Cardiac muscle cell (in vitro differentiated cells and primary cell): ENCODE measurements at places on chromosomes 7 and 10. TPM values are rescaled to one million over a fixed set of nuclear protein-coding genes. Genes with fewer than 3 reads are reported as not detected.

Gene CTAGE8
- total RNA-seq = not detected in 2 replicates

Gene AGBL3
- total RNA-seq = 1.4 and 1.7 TPM in 2 replicates

DNA sequence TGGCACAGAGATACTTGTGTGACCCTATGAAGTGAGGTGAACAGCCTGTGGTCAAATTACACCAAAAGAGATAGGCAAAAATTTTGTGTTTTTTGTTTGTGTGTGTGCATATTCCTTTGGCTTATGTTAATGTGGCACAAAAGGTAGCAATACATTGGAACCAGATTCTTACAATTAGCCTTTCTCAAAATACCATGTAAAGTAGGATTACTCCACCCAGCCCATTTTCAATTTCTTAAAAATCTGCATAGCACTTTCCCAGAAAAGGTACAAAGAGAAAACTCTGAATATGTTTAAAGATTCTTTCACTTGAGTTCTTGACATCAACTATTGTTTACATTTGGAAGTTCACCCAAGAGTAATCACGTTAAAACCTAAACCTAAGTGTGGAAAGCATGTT is 157.3 kb upstream of the YAE1 start:
- no peak overlapping the region for H3K4me3 ChIP-seq
- no peak overlapping the region for H3K27ac ChIP-seq
- H3K27me3 ChIP-seq = no peaks in the 10 kb centered on the region
- no peaks in the 10 kb centered on the region for H3K36me3 ChIP-seq
- peaks cover 12% of the 10 kb centered on the region for H3K4me1 ChIP-seq
- DNase-seq = no peak

DNA sequence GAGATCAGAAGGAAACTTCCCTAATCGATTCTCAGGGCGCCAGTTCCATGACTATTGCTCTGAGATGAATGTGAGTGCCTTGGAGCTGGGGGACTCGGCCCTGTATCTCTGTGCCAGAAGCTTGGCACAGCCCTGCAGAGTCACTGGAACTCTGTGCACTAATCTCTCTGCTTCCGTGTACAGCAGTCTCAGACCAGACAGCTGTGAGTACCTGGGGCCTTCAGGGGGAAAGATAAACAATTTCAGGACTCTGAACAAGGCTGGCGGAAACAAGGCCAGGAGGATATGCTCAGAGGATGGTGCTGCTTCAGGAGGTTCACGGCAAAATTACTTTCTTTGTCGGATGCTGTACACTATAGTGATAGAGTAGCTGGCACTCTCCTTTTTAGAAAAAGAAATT is 131.7 kb upstream of the PRSS58 start:
- H3K27me3 ChIP-seq = no peaks in the 10 kb centered on the region
- H3K27ac ChIP-seq = no peak overlapping the region
- no peaks in the 10 kb centered on the region for H3K36me3 ChIP-seq
- peak; percentile 19 for DNase-seq
- H3K4me1 ChIP-seq = no peaks in the 10 kb centered on the region

- H3K27me3 ChIP-seq = no peaks in the 10 kb centered on the region
- no peaks in the 10 kb centered on the region for H3K4me1 ChIP-seq
- H3K4me3 ChIP-seq = no peak overlapping the region
- no peak for DNase-seq
Observed at GRCh38 chr7:53900856-53901528, 641.2 kb upstream of the VSTM2A start.

DNA sequence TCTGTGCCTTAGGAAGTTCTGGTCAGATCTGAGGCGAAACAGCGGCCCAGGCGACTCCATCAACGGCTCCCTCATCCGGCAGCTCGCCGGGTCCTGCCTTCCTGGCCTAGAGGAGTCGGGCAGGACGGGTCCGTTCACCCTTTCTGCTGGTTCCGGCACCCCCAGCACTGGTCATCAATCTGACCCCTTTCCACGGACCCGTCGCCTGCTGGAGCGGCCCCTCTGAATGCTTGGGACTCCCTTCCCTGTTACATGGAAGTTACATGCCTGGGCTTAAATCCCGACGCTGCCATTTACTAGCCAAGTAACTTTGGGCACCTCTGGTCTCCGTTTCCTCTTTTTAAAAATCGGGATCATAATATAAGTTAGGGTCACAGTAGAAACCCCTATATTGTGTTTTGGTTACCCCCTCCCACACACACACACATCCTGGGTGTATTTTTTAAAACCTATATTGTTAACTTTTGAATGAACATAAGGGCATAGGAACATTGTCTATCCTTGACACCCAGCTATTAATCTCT is 607 bp upstream of the GGCT start:
- no peak for DNase-seq
- H3K4me3 ChIP-seq = peak overlapping the region; percentile 15
- peak overlapping the region; percentile 29 for H3K27ac ChIP-seq
- H3K27me3 ChIP-seq = no peaks in the 10 kb centered on the region

- no peaks in the 10 kb centered on the region for H3K4me1 ChIP-seq
- no peaks in the 10 kb centered on the region for H3K36me3 ChIP-seq
- no peak overlapping the region for H3K27ac ChIP-seq
- no peaks in the 10 kb centered on the region for H3K27me3 ChIP-seq
- no peak overlapping the region for H3K4me3 ChIP-seq
- DNase-seq = no peak
Observed at GRCh38 chr10:78755877-78756455, 312.8 kb upstream of the ZMIZ1 start.

DNA sequence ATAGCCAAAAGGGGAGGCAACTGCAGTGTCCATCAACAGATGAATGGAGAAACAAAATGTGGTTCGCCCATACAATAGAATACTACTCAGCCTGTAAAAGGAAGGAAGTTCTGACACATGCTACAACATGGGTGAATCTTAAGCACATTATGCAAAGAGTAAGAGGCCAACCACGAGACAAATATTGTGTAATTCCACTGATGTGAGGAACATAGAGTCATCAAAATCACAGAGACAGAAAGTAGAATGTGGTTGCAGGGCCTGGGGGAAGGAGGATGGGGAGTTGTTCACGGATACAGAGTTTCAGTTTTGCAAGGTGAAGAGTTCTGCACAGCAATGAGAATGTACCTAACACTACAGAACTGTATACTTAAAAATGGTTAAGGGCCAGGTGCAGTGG is 13.7 kb upstream of the C10orf71 start:
- H3K4me3 ChIP-seq = no peak overlapping the region
- H3K4me1 ChIP-seq = peaks cover 9% of the 10 kb centered on the region
- H3K36me3 ChIP-seq = no peaks in the 10 kb centered on the region
- no peak overlapping the region for H3K27ac ChIP-seq
- DNase-seq = no peak

DNA sequence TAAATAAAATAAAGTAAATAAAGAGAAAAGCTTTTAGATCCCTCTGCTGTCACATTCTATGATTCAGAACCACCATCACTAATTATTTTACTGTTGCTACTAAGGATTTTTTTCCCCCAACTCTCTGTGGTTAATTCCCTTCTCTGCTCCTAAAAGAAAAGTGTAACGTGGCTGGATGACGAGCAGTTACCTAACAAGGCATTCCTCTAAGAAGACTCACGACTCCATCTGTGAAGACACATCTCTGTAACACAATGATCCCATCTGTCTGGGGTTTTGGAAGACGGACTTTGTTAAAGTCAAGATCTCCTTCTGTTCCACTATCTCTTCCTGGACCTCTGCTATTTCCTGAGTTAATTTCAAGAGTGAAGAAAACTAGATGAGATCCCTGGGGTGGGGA is 179.9 kb downstream of the SFMBT2 start:
- H3K4me3 ChIP-seq = no peak overlapping the region
- no peaks in the 10 kb centered on the region for H3K36me3 ChIP-seq
- H3K27me3 ChIP-seq = no peaks in the 10 kb centered on the region
- no peak overlapping the region for H3K27ac ChIP-seq
- H3K4me1 ChIP-seq = peaks cover 6% of the 10 kb centered on the region

GRCh38 chr7:103851357-103851756 is 138.1 kb downstream of the RELN start:
- H3K27ac ChIP-seq = no peak overlapping the region
- no peaks in the 10 kb centered on the region for H3K36me3 ChIP-seq

DNA sequence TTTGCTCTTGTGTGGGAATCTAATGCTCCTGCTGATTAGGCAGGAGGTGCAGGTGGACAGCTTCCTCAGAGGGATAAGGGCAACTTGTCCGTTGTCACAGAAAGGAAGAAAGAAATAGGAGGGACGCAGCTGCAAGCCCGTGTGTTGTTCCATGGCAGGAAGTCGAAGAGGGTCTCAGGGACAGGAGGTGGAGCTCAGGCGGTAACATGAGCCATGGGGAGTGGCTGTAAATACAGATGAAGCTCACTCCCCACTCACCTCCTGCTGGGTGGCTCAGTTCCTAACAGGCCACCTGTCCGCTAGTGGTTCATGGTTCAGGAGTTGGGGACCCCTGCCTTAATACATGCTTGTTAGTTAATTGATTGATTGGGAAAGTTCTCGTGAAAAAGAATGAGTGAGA is 101.7 kb upstream of the SFMBT2 start:
- H3K4me3 ChIP-seq = no peak overlapping the region
- H3K27ac ChIP-seq = no peak overlapping the region
- no peak for DNase-seq
- no peaks in the 10 kb centered on the region for H3K4me1 ChIP-seq
- H3K27me3 ChIP-seq = no peaks in the 10 kb centered on the region

DNA sequence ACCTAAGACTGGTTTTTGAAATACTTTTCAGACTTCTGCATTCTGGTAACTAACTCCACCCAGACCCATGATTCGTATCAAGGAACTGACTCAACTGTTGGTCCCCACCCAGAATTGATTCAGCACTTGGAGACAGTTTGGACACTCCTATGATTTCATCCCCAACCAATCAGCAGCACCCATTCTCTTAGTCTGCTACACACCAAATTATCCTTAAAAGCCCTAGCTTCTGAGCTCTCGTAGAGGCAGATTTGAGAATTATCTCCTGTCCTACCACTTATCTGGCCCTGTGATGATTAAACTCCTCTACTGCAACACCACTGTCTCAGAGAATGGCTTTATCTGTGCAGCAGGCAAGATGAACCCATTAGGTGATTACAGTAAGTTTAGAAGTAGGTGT is 7.7 kb upstream of the GSTO1 start:
- peak; percentile 32 for DNase-seq
- H3K27me3 ChIP-seq = no peaks in the 10 kb centered on the region
- peaks cover 6% of the 10 kb centered on the region for H3K4me1 ChIP-seq
- H3K36me3 ChIP-seq = no peaks in the 10 kb centered on the region
- H3K4me3 ChIP-seq = no peak overlapping the region
- H3K27ac ChIP-seq = no peak overlapping the region

GRCh38 chr7:80732630-80733029 is 94.2 kb downstream of the CD36 start:
- no peak overlapping the region for H3K4me3 ChIP-seq
- DNase-seq = no peak
- no peaks in the 10 kb centered on the region for H3K36me3 ChIP-seq
- H3K27me3 ChIP-seq = no peaks in the 10 kb centered on the region

DNA sequence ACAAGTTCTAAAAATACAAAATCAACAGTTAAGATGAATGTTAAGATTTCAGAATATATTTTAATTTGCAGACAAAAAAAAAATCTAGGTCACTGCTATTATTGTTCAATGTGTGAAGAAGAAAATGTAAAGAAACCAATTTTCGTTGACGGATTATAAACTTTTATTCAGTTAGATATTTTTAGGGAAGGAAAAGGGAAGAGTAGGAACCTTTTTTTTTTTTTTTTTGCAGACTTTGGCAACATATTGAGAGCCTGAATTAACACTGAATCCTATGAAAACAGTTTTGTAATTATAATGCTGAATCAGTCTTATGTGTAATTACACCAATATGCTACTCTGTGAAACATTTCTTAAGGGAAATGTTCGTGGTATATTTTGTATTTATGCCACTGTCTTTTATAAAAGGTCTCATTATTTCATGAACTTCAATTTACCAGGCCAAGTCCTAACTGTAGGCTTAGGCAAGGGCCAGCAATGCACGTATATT is 106.3 kb downstream of the ST8SIA6 start:
- no peaks in the 10 kb centered on the region for H3K36me3 ChIP-seq
- no peak overlapping the region for H3K4me3 ChIP-seq
- H3K27me3 ChIP-seq = no peaks in the 10 kb centered on the region
- no peak for DNase-seq
- no peak overlapping the region for H3K27ac ChIP-seq

- peak overlapping the region; percentile 44 for H3K27ac ChIP-seq
- no peak overlapping the region for H3K4me3 ChIP-seq
- DNase-seq = no peak
- no peaks in the 10 kb centered on the region for H3K27me3 ChIP-seq
- H3K36me3 ChIP-seq = no peaks in the 10 kb centered on the region
Observed at GRCh38 chr10:78297997-78298396, 264.3 kb downstream of the RPS24 start.

DNA sequence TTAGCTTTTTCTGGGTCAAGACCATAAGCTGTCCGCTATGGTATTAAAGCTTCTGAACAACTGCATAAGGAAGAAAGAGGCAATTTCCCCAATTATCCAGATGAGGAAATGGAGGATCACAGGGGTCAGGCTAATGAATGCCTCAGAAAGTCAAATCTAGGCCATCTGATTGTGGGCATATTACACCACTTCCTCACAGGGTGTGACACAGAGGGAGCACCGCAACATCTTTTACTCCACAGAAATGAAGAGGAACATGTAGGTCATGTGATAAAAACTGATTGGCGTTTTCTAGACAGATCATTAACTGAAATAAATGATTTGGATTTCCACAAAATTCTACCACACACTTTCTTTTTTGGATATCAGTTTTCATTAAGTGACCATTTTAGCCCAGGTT is 384.4 kb downstream of the PARD3 start:
- peak; percentile 28 for DNase-seq
- no peaks in the 10 kb centered on the region for H3K27me3 ChIP-seq
- no peak overlapping the region for H3K4me3 ChIP-seq
- H3K27ac ChIP-seq = no peak overlapping the region
- no peaks in the 10 kb centered on the region for H3K4me1 ChIP-seq
